COR-L47 (cell line): ENCODE measurements at places on chromosomes 5 and 9.

GRCh38 chr9:95512709-95513095 lies 4.1 kb downstream of the PTCH1 start:
- no peak for DNase-seq

DNA sequence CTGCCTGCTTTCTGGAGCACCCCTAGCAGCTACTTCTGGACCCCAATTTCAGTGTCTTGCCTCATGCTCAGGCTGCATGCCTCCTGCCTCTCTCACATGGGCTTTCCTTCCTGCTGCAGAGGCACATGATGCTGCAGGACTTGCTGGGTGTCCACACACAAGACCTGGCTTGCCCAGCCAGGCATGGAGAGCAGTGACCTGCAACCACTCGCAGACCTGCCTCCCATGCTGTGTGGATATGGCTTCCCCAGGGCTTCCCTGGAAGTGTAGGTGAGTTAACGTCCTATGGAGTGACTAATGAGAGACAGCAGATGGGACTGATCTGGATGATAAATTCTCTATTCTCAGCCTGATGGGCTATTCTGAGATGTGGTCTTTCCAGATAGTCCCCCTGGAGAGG lies 53.2 kb upstream of the SMIM32 start:
- DNase-seq = no peak

DNA sequence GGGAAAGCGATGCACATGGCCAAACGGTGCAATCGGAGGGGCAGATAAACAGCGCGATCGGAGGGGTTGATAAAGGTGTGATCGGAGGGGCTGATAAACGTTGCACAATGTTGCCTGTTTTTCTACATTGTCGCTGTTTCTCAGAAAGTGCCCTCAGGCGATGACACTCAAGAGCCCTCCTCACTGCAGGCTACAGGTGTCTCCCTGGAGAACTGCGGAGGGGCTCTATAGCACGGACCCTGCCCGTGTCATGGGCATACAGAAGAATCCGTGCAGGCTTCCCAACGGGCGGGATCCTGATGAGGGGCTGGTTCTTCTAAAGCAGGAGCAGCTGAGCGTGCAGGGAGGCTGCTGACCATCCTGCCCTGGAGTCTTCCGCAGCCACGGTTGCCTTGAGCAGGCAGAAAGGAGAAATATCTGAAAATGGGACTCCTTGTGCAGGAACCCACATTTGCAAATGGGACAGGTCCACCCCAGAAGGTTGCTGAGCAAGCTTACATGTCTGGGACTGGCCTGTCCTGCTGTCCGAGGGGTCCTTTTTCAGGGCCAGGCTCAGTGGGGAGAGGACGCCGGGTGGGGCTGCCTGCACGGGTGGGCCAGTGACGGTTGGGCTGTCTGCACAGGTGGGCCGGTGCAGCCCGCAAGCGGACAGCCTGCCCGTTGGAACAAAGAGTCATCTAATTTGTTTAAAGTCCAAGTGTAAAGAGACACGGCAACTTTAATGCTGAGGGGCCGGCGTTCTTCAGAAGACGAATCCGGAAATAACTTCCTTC lies 25.1 kb upstream of the LPCAT1 start:
- no peak for DNase-seq

DNA sequence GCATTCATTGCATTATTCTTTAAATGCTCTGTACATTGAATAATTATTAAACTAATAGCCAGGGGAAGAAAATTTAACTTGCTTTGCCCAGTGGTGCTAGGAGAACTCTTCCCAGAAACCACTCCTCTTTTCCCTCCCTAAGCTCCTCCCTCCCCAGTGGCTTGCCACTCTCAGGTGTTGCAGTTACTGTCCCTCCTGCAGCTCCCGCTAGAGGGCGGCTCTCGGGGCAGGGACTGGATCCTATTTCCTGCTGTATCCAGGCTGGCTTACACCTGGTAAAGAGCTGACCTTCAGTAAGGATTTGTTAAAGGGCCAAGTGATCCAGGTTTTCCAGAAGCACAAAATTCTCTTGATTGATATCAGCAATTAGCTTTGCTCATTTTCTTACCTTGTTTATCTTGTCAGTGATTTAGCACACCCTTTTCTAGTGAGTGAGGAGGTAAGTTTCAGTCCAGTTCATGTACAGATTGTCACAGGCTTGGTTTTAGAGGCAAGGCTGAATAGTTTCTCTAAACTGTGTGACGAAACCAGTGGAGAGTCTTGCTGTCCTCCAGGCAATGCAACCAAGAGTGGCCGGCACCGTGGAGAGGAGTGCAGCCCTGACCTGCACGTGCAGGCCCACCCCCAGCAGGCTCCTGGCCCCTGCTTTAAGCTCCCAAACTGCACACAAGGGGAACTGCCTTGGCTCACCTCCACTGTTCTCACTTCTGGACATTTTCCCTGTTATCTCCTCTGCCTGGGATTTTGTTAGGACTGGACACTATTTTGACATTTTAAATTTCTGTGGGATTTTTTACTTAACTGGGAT lies 423.8 kb downstream of the SPOCK1 start:
- DNase-seq = peak; percentile 76

- no peak for DNase-seq
Observed at GRCh38 chr5:31759925-31760324, 121.0 kb downstream of the PDZD2 start.

- DNase-seq = no peak
Observed at GRCh38 chr5:180523629-180524466, 29.7 kb downstream of the CNOT6 start.

DNA sequence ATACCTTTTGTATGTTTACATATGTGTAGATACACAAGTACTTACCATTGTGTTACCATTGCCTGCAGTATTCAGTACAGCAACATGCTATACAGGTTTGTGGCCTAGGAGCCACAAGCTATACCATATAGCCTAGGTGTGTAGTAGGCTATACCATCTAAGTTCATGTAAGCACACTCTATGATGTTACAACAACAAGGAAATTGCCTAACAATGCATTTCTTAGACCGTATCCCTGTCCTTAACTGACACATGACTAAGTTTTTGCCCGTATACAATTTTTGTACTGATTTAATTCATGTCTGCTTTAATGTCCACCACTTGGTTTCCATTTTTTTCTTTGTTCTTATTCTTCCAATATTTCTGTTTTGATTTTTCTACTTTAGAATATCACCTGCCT lies 18.5 kb downstream of the TNPO1 start:
- DNase-seq = no peak

- DNase-seq = no peak
Observed at GRCh38 chr5:54870271-54870670, 115.1 kb downstream of the ESM1 start.

- no peak for DNase-seq
Observed at GRCh38 chr9:129103595-129103965, 7.0 kb downstream of the CRAT start.

DNA sequence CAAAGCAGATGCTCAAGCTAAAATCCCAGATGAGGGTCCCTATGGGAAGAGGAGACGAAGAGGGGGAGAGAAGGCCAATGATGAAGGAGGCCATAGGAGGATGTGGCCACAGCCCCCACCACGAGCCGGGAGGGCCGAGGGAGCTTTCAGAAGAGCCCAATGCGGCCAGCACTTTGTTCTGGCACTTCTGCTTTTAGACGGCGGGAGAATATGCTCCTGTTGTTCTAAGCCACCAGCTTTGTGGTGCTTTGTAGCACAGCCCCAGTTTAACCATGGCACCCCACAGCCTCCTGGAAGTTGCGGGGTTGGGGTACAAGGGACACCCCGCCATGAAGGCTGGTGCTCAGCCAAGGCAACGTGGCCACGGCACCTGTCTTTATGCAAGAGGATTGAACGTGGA lies 33.4 kb downstream of the LPCAT1 start:
- no peak for DNase-seq

DNA sequence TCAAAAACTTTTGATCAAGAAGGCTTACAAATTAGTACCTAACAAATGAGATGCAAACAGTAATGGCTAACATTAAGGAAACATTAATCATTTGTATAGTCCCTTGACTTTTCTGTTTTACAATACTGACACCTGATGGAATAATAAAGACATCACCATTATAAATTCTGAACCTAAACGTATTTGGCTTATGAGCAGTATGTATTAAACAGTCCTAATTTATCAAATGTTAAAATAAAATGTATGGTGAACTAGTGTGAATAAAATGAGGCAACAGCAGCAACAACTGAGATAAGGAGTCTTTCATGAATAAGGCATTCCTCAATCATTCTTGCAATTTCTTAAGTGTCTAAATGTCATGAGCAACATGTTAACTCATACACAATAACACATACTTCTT lies 6.0 kb downstream of the PUM3 start:
- peak; percentile 3 for DNase-seq

GRCh38 chr5:39547553-39548154 lies 122.9 kb upstream of the DAB2 start:
- DNase-seq = no peak

GRCh38 chr5:58012801-58013315 lies 447.0 kb downstream of the PLK2 start:
- no peak for DNase-seq

- no peak for DNase-seq
Observed at GRCh38 chr5:146718609-146719008, 159.9 kb downstream of the PPP2R2B start.

DNA sequence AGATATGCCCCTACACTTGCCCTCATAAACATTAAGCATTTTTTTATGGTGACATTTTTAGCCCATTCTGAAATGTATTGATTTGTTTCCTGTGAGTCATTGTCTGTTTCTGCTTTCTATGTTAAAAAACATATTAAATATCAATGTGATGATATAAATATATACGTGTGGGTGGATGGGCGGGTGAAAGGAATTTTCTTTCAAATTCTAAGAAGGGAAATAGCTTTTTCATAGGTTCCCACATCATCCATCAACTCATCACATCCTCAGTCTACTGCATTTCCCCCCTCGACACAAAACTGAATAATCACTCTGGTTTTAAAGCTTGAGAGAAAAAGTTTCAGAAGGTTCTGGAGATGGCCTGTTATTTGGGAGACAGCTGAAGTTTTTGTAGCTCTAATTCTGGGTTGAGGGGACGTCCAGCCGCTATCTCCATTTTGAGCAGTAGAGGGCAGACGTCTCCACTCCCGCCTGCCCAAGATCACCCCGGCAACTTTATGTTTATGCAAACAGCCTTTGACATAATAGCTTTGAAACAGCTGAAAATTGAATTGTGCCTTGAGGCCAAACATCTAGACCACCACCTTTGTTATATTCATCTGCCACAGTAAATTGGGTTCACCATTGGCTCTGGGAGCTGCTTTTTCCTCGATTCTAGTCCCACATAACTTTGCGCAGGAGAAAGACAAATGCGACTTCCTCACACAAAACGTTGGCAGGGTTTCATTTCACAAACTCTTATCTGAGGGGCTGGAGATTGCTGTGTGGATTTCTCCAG lies 216.2 kb upstream of the CLINT1 start:
- peak; percentile 55 for DNase-seq

DNA sequence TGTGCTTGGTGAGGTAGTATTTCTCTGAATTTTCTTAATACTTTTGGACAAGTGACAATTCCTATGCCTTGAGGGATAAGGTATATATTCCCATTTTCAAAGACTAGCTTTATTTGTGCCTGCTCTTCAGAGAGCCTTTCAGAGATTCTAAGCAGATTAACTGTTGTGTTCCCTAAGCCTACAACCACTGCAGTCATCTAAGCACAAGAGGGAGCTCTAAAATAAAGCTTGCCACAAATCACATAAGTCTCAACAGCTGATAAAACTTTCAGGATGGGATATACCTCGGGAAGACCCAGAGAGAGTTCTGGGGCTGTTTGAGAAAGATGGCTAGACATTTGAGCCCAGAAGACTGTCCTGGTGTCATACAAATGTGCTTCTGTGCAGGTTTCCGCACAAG lies 157.3 kb downstream of the CYLC2 start:
- no peak for DNase-seq

GRCh38 chr9:113519426-113520108 lies 56.0 kb downstream of the RGS3 start:
- no peak for DNase-seq

DNA sequence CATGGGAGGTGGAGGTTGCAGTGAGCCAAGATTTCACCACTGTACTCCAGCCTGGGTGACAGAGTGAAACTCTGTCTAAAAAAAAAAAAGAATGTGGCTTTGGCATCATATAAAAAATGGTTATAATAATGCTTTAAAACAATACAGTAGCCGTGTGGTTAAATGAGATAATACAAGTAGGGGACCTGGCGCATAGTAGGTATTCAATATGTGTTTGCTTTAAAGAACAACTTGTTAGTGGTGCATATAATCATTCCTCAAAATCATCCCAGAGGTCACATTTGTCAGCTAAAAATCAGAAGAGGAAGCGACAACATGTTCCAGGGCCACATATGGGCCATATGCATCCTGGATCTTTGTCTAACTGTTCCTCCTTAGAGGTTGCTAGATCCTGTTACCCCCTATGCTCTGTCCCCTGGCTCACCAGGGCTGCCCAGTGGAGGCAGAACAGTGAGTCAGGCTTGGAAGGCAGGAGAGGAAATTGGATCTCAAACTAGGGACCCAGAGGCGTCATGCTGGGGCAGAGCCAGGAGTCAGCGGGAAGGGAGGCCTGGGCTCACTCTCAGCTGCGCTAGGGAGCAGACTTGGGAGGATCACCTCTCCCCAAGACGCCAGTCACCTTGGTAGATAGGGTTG lies 27.7 kb downstream of the LHX6 start:
- DNase-seq = no peak

DNA sequence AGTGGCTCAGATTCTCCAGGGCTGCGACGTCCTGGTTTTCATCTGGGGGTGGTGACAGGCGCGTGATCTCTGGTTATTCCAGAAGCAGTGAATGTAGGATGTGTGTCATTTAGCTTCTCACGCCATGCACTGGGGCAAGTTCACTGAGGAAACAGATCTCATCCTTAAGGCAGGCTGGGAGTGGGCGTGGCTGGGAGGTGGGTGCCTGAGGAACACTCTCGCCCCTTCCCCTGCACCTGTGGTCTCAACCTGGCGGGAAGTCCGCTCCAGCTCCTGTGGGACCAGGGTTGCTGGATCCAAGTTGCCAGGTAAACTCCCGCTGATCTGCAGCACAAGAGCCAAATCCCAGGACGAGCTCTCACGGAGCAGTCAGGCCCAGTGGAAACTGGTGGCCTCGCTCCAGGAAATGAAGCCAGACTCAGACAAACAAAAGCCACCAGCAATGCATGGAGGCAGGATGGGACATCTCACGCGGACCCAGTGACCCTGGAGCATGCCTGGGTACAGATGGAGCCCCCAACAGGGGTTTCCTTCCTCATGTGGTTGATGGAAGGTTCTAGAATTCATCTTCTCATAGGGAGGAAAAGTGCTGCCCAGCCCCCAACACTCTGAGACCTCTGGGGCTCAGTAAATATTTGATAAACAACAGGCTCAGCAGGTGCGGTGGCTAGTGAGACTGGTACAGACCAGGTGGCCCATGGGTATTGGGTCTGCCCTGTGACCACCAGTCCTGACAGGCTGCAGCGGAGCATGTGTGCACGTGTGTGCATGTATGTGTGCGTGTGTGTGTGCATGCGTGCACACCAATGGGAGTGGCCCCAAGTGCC lies 16.3 kb upstream of the SLC12A7 start:
- peak; percentile 79 for DNase-seq

- no peak for DNase-seq
Observed at GRCh38 chr5:124789104-124789605, 42.7 kb upstream of the ZNF608 start.

GRCh38 chr5:116859666-116860320 lies 285.2 kb upstream of the SEMA6A start:
- no peak for DNase-seq

GRCh38 chr9:72022841-72023240 lies 37.6 kb downstream of the C9orf57 start:
- no peak for DNase-seq
